ENCODE measurements at places on chromosomes 16 and 17. TPM values are rescaled to one million over a fixed set of nuclear protein-coding genes. Genes with fewer than 3 reads are reported as not detected.

The CES3 gene
- total RNA-seq: not detected

DNA sequence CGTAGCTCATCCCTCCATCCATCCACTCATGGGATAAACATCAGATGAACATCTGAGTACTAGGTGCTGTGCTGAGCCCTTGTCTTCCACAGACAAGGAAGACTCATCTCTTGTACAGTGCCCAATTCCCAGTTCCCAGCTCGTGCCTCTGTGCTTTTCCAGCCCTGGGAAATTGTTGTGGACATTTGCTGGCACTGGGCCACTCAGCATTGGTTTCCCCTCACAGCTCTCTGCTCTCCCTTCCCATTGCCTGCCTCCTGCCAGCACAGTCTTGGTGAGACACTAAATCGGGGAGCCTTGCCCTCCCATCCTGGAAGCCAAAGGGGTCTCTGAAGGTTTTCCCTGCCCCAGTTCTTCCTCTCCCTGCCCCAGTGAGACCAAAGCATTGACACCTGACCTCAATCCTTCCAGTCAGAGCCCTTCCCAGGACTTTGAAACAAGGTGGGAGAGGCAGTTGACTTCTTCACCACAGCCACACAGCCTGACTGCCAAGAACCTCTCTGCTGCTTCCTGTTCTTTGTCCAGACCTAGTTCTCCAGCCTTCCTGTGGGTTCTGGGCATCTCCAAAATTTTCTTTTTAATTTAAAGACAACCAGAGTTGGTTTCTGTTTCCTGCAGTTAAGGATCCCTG lies 50.2 kb downstream of the WSB1 start:
- peak; percentile 84 for DNase-seq

GRCh38 chr16:67460168-67460567 lies 20.8 kb downstream of the ATP6V0D1 start:
- DNase-seq: no peak

DNA sequence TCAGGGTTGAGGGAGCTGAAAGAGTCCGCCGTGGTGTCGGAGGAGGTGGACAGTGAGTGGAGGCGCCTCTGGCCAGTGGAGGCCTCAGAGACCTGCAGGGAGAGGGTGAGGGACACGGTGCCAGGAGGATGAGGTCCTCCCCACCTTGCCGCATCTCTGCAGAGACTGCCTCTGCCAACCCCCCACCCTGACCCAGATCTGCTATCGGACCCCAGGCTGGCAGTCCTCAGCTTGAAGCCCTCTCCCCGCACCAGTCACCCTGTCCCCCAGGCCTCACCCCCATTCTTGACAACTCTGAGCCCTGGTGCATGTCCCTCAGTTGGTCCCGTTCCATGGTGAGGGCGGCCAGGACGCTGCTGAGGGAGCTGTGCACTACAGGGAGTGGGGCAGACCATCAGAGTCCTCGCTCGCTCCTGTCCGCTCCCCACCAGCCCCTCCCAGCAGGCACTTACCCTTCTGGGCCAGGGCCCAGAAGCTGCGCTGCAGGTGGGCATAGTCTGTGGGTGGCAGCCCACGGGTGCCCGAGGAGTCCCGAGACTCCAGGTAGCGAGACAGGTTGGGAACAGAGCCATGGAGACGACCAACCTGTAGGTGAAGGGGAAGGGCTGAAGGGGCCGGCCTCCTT lies 5.4 kb downstream of the OSBPL7 start:
- no peak for DNase-seq

DNA sequence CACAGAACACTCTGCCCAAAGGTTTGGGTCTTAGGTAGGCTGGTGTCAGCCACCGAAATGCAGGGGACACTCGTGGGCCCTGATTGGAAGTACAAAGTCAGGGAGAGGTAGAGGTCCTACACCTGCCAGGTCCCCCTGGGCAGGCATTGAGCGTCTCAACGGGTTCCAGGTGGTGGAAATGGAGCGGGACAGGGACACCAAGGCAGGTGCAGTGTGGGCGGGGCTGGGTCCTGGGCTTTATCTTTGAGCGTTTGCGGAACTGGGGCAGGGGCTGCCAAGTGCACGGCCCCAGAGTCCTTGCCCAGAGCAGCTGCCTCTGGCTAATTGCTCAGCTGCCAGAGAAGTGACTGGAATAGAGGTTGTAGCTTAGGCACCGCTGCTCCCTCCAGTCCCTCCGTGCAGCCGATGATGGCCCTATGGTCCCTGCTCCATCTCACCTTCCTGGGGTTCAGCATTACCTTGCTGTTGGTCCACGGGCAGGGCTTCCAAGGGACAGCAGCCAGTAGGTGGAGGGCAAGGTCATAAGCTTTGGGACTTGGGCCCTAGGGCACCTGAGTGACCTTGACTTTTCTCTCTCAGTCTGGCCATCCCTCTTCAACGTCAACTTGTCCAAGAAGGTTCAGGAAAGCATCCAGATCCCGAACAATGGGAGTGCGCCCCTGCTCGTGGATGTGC lies at the start of gene ZACN:
Gene ZACN (plus strand): TSS at position 323 of the 675 bp plus-strand sequence. CDS start 83 bp downstream, at position 406.
- DNase-seq: no peak

- no peak for DNase-seq
Measured at GRCh38 chr16:49472598-49472997, 99.0 kb downstream of the C16orf78 start.
